Neural progenitor cell (in vitro differentiated cells): ENCODE measurements at places on chromosomes 4 and X.

GRCh38 chr4:55116450-55116849, 8.9 kb downstream of the KDR start:
- peak; percentile 58 for DNase-seq

DNA sequence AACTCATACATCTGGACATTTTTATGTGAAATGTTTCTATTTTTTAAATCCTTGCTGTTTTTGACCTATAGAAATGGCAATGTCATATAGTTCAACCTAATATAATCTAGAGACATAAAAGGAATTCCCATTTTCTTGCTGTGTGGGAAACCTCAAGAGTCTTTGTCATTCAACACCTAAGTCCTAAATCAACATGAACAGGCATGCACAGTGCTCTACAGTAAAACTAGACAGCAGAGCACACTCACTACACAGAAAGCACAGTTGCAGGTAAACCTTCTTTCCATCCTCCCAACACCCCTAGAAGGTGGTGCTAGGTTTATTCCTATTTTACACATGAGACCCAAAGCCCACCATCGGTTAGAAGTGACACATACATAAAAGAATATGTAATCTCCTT, 79.1 kb upstream of the C1QTNF7 start:
- DNase-seq: no peak

DNA sequence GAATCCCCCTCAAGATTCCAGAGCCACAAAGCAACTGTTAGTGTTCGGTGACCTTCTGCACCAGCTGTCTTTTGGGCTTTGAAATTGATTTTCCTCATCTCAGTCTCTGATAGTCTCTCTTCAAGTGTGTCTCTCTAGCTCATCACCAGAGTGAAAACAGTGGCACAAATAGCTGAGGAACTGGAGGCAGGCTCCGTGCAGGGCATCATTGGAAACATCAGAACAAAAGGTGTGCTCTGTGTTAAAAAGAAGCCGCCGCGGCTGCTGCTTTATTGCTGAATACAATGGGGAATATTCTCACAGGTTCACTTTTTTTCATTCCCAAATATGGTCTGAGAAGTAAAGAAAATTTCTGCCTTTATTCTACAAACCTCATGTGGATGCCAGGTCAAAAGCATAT, 297.5 kb downstream of the DCTD start:
- DNase-seq: no peak

DNA sequence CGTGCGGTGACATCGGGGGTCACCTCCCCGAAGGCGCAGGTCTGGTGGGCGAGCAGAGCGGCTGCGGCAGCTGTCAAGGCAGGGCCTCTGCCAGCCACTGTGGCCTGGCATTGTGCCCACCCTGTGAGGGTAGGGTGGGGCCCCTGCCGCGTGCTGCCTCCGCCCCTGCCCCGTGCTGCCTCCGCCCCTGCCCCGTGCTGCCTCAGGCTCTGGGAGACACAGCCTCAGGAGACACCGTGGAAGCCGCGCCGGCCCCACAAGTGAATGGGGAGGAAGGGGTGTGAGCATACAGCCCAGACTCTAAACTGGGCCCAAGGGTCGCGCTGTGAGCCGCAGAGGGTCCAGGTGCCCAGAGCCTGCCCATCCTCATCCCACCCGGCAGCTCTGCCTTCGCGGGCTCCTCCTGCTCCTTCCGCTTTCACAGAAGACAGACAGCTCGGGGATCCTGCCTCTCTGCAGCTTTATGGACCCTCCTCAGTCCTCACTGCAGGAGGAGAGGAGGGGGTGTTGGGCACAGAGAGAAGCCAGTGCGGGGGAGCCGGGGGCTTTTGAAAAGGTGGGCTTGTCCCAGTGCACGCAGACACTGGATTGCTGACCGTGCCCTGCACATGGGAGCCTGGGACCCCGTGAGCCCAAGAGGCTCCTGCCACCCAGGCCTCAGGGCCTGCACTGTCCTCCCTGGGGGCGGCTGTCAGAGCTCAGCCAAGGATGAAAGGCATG, 27.4 kb downstream of the PCGF3 start:
- no peak for DNase-seq

- no peak for DNase-seq
Measured at GRCh38 chr4:64564126-64564525, 154.9 kb upstream of the TECRL start.

DNA sequence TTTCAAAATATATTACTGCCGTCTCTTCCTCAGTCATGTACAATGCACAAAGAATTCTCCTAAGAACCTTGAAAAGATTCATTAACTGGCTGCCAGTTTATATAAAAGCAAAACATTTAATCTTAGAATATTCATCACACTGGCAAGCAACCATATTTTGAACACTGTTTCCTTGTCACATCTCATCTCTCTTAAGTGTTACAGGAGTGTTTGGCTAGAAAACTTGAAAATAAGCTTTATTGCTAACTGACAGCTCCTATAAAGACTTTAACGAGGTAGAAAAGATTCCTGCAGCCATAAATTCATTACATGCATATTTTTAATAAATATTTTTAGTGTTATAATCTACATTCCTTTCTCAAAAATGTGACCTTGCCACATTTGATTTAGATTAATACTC, 149.6 kb downstream of the AFAP1 start:
- DNase-seq: no peak

DNA sequence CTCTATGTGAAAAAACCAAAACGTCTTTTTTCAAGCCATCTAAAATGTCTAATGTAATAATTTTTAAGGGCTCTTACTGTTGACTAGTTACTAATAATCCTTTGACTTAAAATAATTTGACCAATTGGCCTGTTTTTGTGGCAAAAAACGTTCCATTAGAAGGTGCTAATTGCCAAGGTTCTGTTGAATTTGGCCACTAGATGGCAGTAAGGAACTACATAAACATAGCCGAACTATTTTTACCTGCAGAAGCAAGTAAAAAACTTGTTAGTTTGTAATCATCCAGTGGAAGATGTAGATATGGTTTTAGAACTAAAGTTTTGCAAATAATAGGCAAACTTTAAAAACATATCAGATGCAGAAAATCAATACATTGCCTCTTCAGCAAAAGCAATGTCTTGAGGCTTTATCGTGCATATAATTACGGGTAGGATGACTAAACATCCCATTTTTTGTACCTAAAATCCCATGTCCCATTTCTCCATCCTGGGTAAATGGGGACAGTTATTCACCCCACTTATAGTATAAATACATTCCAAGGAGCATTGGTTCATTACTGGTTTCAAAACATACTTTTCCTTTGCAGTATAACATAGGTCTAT, 57.6 kb downstream of the PROM1 start:
- DNase-seq: peak; percentile 79

DNA sequence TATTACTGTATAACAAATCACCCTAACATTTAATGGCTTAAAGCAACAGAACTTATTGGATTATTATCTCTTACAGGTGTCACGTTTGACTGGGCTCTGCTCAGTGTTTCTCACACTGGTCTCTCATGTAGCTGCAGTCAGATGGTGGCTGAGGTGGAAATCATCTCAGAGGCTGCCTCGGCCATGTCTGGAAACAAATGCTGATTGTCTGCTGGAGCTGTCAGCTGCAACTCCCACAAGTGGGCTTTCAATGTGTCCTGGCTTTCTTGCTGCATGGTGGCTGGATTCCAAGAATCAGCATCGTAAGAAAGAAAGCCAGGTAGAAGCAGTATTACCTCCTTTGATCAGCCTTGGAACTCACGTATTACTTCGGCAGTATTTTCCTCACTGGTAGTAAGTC, 277.6 kb downstream of the SPANXN1 start:
- no peak for DNase-seq

DNA sequence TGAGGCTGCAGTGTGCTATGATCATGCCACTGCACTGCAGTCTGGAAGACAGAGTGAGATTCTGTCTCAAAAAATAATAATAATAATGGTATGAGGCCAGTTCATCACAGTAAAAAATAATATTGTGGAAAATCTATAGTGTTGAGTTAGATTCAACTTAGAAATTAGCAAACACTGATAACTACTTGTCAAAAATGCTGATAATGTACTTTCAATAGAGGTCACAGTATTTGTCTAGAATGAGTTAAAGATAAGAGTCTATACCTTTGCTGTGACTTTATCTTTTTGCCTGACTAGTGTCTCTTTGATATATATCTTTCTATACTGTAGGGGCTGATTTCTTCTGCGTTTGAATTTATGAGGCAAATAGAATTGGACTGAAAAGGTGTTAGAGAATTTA, 430.6 kb downstream of the RPA4 start:
- DNase-seq: no peak

- DNase-seq: peak; percentile 27
Measured at GRCh38 chrX:86455495-86455894, 307.2 kb downstream of the DACH2 start.

DNA sequence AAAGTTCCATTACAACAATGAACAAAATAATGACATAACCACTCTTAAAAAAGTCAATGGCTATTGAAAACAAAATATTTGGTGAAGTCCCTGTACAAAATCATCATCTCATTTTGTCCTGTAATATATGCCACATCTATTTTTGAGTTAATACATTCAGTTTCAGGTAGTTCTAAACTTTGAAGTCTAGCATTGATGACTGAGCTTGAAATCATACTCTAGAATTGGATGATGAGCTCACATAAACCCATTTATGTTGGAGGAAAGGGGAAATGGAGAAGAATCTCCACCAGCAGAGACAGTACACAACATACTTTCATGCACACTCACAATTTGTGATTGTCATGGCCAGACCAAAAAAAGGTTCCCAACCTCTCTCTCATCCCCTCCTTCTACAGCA, 371.1 kb upstream of the NR3C2 start:
- DNase-seq: no peak

DNA sequence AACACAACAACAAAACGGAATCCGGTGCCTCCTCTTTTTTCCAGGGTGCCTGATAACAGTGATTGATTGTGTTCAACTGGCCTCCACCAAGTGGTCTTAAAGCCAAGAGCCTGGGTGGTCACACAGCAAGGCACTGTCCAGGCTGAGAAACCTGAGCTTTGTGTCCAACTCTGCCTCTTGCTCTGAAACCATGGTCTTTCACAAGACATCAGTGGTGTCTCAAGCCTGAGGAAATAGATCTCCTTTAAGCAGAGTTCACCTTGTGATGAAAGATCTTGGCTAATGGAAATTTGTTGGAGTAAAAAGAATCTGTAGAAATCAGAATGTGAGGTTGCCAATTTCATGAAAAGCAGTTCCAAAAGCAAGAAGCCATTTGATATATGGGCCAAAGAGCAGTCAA, 47.3 kb upstream of the ACSL1 start:
- DNase-seq: no peak

GRCh38 chr4:8073206-8073863, 85.3 kb downstream of the ABLIM2 start:
- DNase-seq: no peak

DNA sequence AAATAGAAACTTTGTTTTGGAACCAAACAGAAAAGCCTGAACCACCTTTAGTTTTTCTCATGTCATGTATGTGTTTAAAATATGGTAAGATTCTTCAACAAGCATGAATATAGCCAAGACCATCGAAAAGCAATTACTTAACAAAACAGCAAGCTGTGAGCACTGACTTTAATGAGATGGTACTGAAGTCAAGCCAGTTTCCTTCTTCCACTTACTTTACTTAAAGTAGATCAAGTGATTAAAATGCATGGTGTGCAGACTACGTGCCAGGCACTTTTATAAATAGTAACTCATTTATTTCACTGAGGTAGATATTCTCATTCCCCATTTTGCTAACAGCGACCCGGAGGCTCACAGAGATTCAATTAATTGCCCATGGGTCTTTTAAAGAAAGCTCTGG, 46.2 kb upstream of the FGFBP2 start:
- DNase-seq: no peak

DNA sequence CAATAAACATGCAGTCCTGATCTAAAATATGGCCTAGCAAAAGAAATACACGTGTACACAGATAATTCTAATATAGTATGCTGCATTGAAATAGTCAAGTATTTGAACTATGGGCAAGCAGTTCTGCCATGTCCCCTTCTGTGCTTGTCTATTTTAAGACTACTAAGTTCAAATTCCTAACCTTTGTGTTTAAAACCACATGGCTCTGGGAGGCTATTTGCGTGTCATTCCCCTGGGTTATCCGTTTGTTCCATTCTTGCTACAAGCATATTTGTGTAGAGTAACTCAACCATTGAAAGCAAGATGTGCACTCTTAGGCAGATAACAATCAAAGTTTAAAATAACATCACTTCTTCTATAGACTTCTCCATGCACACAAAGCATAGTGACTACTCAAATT, 25.4 kb upstream of the TBC1D1 start:
- DNase-seq: no peak

GRCh38 chr4:5703831-5704230, 4.5 kb downstream of the EVC2 start:
- no peak for DNase-seq

- DNase-seq: no peak
Measured at GRCh38 chr4:54545663-54546424, 111.9 kb upstream of the KIT start.

GRCh38 chr4:139656614-139657486, 8.8 kb upstream of the MGST2 start:
- DNase-seq: peak; percentile 88

DNA sequence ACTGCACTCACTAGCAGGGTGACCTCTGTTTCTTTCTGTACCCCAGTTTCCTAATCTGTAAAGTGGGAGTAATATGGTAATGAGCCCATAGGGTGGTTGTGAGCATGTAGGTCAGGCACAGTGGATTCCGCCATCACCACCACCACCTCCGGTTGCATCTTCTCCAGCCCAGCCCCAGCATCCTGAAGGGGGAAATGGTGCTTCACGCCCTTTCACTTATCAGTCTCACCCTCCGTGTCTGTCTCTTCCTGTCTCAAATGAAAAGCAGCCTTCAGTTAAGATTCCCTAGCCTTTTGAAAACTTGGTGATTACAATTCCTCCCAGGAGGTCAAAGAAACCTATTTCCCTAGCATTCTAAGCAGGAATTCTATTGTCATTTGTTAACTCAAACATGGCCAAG, 16.9 kb upstream of the XPNPEP2 start:
- DNase-seq: no peak

DNA sequence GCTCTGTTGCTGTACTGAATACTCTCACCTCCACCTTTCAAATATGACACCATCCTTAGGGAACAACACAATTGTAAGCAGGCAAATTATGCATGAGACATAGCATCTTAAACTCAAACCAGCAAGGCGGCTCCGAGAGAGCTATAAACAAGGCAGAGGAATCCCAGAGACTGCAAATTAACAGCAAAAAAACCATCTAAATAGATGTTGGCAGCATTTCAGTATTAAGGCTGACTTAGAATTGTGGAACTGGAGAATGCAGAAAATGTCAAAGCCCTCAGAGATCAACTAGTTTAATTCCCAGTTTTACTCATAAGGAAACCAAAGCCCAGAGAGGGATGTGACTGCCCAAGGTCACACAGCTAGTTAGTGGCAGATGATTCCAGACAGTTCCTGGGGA, 37.2 kb upstream of the SPANXC start:
- no peak for DNase-seq

DNA sequence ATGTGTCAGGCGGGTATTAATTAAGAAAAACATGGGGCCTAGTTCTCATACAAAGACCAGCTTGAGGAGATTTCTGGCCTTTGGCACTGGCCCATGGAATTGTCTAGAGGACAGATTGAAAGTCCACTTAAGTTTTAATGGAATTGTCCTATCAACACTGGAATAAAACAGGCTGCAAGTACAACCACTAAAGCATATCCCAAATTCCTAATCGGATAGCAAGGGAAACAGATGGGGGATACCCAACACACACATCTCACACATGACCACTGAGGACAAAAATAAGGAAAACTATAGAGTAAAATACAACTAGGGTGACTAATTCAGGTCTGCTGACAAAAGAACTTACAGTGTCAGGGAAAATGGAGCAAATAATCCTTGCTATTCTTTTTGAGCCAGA, 167.8 kb downstream of the GASK1B start:
- no peak for DNase-seq

- no peak for DNase-seq
Measured at GRCh38 chrX:95949588-95949987, 735.1 kb upstream of the DIAPH2 start.
